ENCODE measurements at places on chromosomes 12 and 14. TPM values are rescaled to one million over a fixed set of nuclear protein-coding genes. Genes with fewer than 3 reads are reported as not detected.

GRCh38 chr14:65150898-65151608 is 48.7 kb upstream of the MAX start:
- DNase-seq: no peak

GRCh38 chr12:45088608-45089007 is 37.7 kb upstream of the DBX2 start:
- no peak for DNase-seq

DNA sequence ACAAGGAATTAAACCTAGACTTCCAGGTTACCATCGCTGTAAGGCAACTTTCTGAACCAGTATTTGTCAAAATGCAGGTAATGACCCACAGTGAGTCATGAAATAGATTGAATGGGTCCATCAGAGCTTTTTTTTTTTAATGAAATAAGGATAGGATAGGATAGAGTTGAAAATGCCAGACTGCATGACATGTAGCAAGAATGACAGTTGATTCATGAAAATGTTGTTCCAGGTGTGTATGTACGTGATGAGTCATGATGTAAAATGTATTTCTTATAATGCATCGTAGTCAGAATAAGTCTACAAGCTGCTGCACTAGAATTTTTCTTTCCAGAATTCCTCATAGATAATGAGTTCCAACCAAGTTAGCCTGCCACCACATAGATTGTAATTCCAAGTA is 184.4 kb upstream of the BCL2L14 start:
- DNase-seq: no peak

GRCh38 chr12:12881151-12881909 is 10.0 kb upstream of the GPRC5A start:
- DNase-seq: peak; percentile 72

- no peak for DNase-seq
These were observed 345.6 kb downstream of the ADAMTS20 start for GRCh38 chr12:43206396-43206795.

DNA sequence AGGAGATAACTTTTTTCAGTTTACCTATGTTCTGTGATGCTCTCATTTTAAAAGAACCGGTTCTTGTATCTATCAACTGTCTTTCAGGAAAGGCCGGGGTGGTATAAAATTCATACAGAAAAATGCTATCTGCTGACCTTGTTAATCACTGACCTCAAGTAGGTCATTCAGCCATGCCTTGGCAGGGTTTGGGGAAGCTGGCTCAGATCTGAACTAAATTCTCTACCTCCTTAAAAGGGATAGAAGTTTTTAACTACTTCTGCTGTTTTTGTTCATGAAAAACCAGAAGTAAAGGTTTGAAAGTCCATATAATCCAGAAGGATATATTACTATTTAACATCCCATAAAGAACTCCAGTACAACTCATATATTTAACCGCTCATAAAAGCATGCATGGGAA is 10.1 kb downstream of the MYRFL start:
- DNase-seq: no peak

DNA sequence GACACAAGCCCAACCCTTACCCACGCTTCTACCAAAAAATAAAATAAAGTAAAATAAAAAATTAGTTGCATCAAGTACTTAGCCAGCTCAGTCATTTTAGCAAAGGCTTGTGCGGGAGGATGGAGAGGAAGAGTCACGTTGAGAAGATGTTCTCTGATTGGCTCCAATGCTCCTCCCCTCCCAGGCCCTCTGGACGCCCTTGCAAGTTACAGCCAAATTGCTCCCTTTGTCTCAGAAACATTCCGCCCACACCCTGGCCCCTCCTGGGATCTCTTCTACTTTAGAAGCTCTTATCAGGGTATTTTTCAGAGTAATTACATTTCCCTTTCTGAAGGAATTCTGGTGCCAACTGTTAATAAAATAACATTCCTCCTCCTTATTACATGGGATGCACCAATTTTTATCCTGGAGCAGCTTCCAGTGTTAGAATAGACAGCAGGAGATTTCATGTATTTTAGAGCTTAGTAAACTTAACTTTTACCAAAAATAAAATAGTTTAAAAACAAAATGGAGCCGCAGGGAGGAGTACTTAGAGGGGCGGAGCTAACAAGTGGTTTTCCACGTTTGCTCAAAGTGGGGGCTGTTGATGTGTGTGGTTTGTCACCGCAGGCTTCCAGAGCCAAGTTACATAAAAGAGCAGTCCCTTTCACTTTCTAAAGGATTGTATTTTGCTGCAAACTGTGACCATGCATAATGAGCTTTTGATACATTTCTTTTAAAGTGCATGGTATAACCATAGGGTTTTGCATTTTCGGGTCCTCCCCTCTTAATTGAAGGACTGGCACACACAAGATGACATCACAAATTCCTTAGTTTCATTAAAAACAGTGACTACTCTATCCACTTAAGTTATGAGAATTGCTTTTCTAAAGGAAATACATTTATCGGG is 71.7 kb upstream of the RAP1B start:
- DNase-seq: peak; percentile 33

DNA sequence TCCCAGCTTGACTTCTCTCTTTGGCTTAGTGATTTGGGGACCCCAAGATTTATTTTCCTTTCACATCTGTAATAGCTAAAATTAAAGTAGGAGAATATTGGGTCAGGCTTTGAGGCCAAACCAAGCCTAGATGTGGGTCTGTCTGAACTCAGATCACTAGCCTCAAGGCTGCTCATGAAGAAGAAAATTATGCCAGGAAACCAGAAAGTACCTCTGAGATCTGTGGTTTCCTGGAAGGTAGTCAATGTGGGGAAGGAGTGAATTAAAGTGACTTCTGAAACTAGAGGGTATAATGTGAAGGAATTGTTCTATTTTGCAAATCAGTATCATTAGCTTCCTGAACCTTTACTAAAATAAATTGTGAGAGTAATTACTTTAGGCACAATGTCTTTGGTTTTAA is 13.4 kb upstream of the CLEC12A start:
- no peak for DNase-seq

GRCh38 chr14:66038618-66039017 is 447.6 kb upstream of the CCDC196 start:
- DNase-seq: no peak

- DNase-seq: no peak
These were observed 9.5 kb downstream of the RNASE11 start for GRCh38 chr14:20578325-20578724.

- no peak for DNase-seq
These were observed 587.7 kb downstream of the C12orf50 start for GRCh38 chr12:87441511-87441910.

- DNase-seq: no peak
These were observed 148.3 kb downstream of the CRADD start for GRCh38 chr12:93825501-93825888.

DNA sequence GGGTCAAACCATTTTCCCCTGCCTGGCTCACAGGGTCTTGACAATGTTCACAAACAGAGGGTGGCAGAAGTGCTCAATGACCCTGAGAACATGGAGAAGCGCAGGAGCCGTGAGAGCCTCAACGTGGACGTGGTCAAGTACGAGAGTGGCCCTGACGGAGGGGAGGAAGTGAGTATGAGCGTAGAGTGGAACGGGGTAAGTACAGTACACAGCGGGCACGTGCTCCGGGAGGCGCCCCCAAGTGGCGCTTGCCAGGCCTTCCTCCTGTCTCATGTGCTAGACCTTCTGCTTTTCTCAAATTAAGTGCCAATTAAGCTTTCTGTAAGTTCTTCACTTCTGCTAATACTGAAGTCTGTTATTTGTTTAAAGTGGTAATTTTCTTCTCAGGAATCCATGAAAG is 35.9 kb downstream of the XRCC3 start:
- DNase-seq: peak; percentile 68

DNA sequence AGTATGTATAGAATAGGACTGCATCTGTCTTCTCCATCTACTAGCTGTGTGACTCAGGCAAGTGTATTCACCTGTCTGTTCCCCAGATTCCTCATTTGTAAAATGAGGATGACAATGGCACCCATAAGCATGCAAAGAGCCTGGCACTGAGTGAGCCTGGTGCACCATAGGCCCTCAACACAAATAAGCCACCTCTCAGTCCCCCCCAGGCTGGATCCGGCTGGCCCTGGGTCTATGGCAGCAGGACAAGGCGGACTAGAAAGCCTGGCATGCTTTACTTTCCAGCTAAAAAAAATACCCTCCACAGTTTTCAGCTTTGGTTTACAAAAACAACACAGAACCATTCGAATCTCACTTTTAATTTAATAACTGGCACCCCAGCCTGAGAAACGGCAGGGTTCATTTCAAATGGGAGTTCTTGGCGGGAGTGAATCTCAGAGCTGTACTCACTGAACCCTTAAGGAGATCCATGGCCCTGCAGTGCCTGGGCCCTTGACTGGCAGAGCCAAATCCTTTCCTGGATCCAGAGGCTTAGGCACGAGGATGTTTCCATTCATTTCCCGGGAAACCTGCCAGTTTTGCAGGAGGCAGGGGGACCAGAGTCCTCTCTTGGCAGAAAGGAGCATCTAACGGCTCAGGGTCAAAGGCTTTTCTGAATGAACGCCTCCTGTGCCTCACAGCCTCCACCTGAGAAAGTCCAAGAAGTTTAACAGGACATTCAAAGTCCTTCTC is 17.7 kb downstream of the SYNE3 start:
- peak; percentile 43 for DNase-seq

SIX6 gene
- total RNA-seq: not detected

CLEC6A gene
- total RNA-seq: not detected

TEX52 gene
- not detected for total RNA-seq

SPIC gene
- total RNA-seq: not detected

HOXC4 gene
- total RNA-seq: not detected

C12orf50 gene
- not detected for total RNA-seq

PTPRB gene
- 8.0 TPM for total RNA-seq

CLEC4D gene
- not detected for total RNA-seq

SLC6A12 gene
- not detected for total RNA-seq

FSCB gene
- 0.18 TPM for total RNA-seq

MEG3 gene
- total RNA-seq: 133 TPM

Data from stomach (tissue), 19 donors.